Pons (tissue), 1 donor: ENCODE measurements at places on chromosomes 4 and X.
A peak's percentile ranks its signal among the peaks of the same experiment; 100 is the strongest.

DNA sequence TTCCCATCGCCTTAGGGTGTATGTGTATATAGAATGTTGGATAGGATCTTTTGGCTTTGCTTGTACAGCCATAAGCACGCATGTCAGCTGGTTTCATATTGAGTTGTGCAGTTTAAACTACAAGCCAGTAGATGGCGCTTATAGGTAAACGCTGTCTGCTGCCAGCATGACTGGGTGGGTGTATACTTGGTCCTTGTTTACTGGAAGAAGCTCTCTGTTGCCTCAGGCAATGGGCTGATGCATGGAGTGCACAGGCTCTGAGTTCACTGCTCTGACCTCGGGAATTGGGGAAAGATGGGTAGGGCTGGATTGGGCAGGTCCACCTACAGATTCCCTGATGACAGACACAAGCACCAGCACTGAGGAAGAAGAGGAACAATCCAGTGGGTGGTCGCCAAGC, 831.5 kb downstream of the STIM2 start:
- peak; percentile 44 for DNase-seq

GRCh38 chrX:44245733-44246132, 97.7 kb downstream of the EFHC2 start:
- no peak for DNase-seq

DNA sequence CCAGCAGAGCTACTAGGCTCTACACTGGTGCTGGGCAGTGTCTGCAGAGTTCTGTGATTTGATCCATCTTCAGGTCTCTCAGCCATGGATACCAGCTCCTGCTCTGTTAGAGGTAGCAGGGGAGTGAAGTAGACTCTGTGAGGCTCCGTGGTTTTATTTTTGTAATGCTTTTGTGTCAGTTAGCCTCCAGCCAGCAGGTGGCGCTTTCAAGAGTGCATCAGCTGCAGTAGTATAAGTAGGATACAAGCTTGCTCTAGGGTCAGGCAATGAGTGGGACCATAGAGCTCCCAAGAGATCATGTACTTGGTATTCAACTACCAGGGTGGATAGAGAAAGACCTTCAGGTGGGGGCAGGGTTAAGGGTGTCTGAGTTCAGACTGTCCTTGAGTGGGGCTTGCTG, 362.5 kb upstream of the TRAM1L1 start:
- no peak for DNase-seq

DNA sequence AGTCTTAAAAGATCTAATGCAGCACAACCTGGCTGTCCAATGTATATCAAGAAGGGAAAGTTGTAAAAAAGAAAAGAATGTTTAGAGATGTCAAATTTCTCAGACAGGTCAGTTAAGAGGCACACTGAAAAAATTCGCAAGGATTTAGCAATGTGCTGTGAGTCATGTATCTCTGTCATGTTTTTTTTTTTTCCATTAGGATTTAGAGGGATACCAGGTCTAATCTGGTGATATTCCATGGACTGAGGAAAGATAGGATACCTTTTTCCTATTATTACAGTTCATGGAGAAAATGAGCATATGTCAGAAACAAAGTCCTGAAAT, 815.4 kb upstream of the PCDH10 start:
- DNase-seq, result no peak

DNA sequence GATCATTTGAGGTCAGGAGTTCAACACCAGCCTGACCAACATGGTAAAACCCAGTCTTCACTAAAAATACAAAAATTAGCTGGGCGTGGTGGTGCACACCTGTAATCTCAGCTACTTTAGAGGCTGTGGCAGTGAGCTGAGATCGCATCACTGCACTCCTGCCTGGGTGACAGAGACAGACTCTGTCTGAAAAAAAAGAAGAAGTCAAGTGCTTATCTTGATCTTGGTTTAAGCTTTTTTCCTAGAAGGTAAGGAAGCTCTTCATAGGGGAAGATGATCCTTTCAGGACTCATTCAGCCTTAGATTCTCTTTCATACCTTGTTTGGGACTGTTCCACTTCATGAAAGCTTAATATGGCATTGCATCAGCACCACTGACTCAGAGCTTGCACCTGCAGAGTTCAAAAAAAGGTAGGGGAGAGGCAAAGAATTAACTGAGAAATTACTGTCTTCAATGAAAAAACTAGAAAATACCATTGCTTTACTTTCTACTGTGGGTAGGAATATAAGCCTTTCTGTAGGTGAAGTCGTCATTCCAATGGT, 70.8 kb upstream of the EPGN start:
- DNase-seq, result no peak

- DNase-seq, result no peak
Measured at GRCh38 chr4:85818700-85819099, 343.8 kb downstream of the ARHGAP24 start.

DNA sequence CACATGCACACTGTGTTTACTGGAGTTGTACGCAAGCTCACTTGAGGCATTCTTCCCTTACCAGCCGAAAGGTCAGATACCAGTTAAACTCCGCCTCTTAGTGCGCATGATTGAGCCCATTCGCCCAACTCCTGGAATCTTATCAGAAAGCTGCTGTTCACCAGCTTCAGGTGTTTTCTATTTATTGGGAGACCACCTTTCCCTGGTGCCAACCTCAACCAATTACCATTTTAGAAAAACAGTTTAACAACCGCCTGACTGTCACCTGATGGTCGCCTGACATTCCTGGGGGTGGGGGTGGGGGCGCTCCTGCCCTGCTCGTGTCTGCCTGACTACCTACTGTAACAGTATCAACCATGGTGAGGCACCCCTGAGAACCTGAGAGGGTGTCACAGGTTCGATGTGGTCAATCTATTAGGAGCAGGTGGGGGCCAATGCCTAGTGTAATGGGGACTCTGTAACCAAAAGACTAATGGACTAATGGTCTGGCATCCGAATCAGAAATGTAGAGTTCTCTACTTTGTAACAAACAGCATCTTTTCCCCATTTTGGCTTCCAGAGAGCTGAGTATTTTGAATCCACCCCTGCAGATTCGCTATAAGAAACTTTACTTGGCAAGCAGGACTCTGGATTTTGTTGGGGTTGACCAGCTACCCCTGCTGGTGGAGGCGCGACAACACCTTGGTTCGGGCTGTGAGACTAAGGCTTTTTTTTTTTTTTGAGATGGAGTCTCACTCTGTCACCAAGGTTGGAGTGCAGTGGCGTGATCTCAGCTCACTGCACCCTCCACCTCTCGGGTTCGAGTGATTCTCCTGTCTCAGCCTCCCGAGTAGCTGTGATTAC, 58.2 kb upstream of the ZNF157 start:
- DNase-seq, result peak; percentile 29

GRCh38 chr4:156933633-156934258, 37.9 kb downstream of the PDGFC start:
- DNase-seq, result no peak

DNA sequence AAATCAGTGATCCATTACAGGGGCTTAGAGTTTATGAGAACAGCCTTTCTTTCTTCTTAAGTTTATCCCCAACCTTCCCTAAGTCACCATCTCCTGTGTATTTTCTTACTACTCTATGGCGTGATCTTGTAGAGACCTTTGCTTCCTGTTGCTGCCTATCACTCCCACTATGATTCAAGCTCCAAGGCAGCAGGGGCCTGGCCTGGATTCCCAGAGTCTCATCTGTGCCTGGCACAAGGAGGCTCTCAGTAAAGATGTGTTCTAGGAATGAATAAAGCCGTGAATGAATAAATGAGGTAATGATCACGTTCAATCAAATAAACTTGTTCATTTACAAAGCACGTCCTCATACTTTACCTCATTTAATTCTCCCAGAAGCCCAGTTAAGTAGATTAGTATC, 45.4 kb downstream of the CC2D2A start:
- peak; percentile 60 for DNase-seq

- DNase-seq, result no peak
Measured at GRCh38 chrX:112197840-112198239, 115.3 kb upstream of the TRPC5 start.

- no peak for DNase-seq
Measured at GRCh38 chrX:135951291-135951690, 22.5 kb downstream of the MMGT1 start.

DNA sequence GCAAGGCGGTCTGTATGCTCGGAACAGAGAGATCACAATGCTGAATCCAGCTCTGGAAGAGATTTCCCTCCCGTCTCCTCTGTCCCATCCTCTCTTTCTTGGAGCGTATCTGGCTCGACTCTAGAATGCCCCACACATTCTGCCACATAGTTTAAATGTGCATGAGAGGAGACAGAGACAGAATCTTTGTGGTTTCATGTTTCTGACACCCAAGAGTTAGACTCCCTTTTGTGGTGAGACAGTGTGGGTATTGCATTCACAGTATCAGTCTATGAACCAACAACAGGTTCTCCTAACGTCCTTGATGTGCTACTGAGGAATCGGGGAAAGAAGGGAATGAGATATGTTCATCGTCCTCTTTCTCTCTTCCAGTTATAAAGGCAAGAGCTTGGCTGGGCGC, 25.3 kb downstream of the FAM47E start:
- DNase-seq, result no peak

- no peak for DNase-seq
Measured at GRCh38 chr4:3136454-3136853, 62.0 kb downstream of the HTT start.

GRCh38 chrX:101785142-101785541, 125.5 kb upstream of the ARMCX2 start:
- DNase-seq, result no peak

DNA sequence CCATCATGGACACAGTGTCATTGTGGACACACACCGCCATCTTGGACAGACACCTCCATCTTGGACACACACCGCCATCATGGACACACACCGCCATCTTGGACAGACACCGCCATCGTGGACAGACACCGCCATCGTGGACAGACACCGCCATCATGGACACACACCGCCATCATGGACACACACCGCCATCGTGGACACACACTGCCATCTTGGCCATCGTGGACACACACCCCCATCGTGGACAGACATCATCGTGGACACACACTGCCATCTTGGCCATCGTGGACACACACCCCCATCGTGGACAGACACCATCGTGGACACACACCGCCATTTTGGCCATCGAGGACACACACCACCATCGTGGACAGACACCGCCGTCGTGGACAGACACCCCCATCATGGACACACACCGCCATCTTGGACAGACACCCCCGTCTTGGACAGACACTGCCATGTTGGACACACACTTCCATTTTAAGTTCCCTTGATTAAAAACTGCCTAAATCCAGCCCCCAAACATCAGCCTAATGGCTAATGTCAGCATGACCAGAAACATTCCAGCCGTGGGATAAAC, 9.1 kb downstream of the ASMTL start:
- no peak for DNase-seq

DNA sequence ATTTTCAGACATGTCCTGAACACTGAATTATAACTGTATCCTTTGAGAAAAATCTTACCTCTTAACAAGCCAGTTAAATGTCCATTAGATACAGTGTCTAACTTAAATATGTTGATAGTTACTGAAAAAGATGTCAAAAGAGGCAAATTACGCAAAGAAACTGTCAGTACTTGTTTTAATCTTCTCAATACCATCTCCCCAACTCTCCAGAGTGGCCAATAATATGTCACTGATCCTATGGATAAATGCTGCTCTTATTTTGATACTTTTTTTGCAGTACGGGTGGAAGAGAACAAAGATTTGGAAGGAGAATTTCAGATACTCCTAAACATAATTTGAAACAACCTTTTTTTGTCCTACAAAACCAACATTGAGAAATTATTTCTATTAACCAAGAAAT, 192.7 kb downstream of the CBR4 start:
- no peak for DNase-seq

- no peak for DNase-seq
Measured at GRCh38 chrX:2679534-2680485, 11.3 kb upstream of the CD99 start.

GRCh38 chr4:111890412-111890811, 254.8 kb upstream of the FAM241A start:
- DNase-seq, result no peak

GRCh38 chrX:72540318-72540717, 32.3 kb downstream of the HDAC8 start:
- peak; percentile 45 for DNase-seq

GRCh38 chr4:186660403-186660802, 63.3 kb downstream of the FAT1 start:
- no peak for DNase-seq

DNA sequence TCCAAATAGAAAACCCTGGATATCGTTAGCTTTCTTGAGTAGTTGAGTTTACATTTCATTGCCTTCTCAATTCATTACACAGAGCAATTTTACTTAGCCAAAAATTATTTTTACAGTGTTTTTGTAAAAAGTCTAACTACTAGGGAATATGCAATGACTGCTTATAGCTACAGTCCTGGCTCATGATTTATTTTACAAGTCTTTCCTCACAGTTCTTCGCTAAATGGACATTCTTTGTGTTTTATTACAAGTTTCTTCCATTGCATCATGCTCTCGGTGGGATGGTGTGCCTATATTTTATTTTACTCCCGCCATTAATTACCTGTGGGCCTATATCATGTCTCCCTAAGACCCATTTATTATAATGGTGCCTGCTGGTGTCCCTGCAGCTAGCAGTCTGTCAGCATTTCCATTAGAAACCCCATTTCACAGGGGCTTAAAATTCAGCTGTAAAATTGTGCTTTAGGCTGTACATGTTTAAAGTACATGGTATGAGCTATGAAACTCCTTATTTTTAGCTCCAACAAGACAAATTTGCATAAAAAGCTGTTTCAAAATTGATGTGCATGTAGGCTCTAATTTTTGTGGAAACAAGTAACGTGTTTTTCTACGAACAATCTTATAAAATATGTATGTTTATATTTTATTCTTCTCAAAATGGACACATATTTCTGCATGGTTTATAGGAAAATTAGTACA, 227.4 kb downstream of the SLC7A11 start:
- no peak for DNase-seq

DNA sequence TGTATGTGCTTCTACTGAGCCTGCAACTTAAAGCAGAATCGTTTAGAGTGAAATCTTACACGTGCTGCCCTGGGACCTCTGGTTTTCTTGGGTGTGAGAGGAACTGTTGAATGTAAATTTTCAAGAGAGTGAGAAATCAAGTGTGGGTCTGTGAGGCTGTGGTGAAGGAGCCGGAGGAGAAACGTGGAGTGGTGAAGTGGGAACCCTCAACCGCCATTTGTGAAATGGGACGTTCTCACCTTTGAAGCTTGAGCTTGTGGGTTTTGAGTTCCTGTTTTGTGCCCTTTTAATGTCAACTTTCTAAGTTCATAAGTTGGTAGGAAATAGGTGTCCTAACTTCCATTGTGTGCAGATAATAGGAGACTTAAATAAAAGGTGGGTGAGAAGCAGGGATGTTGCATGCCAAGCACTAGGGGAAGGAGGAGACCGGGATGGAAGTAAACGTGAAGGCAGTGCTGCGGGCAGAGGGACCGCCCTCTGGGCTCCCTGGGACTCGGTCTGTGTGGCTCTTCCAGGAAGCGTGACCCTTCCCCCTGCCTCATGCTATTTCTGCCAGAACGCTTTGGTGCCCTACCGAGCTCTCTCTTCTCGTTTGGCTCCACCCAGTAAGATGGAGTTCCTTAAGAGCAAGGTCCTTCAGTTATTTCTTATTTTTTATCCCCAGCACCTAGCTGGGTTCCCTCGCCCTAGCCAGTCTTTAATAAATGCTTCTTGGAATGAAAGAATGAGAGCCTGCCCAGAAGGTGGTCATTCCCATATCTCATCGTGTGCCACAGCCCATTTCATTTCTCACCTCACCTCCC, 56.0 kb downstream of the TMEM131L start:
- no peak for DNase-seq
